ENCODE measurements at places on chromosomes 4 and X.

DNA sequence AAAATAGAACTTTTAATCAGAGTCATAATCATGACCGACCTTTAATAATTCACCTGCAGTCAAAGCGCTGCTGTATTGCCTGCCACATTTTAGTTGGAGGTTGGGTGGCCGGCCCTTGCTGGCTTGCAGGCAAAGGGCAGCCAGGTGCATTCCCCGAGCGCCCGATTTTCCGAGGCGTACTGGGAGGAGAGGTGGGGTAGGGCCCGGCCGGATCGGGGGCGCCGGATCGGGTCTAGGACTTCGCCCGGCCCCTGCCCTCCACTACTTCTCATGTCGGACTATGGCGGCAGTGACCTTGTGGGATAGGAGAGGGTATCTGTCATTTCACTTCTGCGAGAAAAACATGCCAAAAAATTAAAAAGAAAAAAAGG lies 2.5 kb upstream of the RS1 start:
- DNase-seq: no peak

DNA sequence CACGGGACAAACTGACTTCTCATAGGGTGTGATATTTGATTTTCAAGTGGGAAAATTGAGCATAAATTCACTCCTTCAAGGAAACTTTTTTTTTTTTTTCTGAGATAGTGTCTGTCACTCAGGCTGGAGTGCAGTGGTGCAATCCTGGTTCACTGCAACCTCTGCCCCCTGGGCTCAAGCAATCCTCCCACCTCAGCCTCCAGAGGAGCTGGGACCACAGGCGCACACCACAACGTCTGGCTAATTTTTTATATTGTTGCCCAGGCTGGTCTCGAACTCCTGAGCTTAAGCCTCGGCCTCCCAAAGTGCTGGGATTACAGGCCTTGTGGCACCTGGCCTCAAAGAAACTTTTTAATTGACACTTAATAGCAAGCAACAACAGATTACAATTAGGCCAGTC lies 13.8 kb downstream of the CLDN34 start:
- DNase-seq: no peak

- no peak for DNase-seq
These were observed 115.1 kb upstream of the MXRA5 start for GRCh38 chrX:3461397-3462165.

DNA sequence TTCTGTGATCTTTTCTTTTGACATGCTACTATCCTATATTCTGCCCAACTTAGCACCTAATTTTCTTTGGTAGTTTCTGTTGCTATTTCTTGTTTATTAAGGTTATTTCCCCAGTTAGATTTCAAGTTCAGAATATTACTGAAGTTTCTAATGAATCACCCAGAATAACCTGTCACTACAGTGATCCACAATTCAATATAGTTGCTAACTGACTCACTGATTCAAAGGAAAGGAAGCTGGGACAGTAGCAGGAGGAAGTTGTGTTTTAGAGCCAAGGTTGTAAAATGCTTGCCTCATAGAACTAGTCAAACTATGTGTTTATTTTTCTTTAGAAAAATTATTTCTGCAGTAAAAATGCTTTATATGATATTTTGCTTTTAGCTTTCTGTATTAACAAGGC lies 37.4 kb downstream of the PAK3 start:
- DNase-seq: no peak

DNA sequence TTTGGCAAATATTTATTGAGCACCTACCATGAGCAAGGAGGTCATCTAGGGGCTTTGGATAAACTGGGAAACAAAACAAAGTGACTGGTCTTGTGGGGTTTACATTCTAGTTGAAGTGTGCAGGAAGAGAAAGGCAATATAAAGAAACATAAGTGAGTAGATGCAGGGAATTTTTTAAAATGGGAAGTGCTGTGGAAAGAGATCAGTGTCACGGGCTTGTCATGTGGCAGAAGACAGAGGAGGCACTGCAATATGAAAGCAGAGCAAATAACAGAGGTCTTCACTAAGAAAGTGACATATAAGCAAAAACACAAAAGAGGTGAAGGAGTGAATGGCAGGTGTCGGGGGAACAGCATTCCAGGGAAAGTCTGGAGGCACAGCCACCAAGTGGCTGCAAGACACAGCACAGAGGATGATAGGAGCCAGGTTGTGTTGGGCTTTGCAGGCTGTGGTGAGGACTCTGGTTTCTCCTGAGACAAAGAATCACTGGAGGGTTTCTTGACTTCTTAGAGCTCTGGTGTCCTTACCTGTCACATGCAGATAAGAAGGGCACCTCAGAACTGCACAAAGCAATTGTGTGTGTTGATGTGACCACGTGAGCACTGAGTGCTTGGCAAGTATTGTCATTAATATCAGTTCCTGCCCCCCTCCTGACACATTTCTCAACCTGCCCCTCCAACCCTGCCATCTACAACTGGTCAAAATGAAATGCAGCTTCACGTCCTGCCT lies 143.5 kb downstream of the TSPAN5 start:
- no peak for DNase-seq

DNA sequence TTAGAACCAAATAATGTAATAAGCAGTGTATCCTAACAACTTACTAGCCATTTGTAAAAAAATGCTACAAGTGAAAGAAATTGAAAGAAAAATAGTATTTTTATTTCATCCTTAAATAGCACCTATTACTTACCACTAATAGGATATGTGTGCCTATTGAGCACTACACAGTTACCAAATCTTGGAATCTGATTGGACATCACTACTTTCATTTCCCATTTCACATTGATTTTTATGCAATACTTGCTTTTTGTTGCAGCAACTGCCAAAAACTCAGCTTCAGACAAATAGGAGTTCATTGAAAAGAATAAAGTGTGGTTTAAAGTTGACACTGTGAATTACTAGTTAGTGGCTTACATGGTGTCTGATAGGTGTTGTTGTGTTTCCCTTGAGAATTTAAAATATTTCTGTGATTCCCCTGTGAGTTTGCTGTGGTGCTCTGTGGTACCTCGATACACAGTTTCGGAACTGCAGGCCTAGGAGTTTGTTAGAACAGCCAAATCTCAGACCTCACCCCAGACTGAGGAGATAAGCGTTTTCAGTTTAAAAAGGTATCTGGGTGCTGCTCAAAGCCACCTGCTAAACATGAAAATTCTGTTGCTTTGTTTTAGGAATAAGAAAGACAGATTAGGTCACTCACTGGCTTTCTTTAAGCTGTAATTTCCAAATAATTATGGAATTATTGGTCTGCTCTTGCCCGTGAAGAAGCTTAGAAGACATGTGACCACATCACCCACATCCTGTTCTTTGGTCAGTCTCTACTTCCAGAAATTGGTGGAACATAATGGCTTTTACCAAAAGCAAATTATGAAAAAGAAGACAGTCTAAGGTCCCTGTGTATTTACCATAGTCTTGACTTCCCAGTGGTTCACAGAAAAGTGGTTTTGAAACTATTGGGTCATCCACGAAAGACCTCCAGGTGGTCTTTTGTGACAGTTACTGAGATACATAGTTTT lies 97.8 kb downstream of the SYTL5 start:
- DNase-seq: no peak

DNA sequence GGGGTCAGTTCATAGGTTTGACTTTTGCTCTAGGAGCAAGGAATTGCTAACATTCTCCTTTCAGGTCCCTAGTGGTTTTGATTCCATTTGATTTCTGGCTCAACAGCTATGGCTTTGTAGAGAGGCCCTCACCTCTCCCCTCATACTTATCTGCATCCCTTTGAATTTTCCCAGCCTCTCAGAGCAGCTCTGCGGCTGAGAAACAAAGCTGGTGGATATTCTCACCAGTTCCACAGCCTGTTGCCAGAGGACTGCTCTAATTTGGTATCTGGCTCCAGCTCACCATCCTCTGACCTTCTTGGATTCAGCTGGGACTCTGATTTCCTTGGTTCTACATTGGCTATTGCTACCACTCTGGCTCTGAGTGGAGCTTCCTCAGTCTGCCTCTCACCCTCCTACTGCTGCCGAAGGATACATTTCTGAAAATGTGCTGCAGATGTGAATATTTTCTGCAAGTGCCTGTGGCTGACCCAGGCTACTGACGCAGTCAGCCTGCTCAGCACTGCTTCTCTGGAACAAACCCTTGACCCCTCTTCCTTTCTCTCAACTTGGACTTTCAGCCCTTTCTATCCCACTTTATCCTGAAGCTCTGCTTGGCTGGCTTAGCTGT lies 110.9 kb upstream of the ENPEP start:
- DNase-seq: no peak

DNA sequence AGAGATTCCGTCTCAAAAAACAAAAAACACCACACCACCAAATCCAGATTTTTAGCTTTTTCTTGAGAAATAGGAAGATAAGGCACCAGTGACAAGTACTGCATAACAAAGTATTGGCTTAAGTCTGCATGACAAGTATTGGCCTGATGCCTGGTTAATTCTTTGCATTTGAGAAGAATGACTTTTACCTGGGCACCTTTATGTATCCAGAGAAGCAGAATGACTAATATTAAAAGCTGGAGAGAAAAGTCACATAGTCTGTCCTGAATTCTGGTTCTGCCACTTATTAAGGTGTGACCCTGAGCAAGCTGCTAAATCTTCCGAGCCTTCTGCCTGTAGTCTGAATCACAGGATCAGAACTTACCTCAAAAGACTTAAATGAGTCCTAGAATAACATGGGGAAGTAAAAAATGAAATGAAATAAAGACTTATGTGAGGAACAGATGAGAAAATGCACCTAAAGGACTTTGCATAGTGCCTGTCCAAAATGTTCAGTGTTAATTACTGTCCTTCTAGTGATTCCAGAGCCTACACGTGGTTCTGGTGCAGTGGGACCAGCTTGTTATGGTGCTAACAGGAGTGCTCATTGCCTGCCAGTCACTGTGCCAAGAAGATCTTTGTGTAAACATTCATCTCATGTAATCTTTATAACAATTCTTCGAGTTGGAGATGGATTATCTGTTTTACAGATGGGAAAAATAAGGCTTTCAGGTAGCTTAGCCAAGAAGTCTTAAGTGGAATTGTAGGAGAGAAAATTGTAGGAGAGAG lies 31.6 kb downstream of the UGDH start:
- no peak for DNase-seq

DNA sequence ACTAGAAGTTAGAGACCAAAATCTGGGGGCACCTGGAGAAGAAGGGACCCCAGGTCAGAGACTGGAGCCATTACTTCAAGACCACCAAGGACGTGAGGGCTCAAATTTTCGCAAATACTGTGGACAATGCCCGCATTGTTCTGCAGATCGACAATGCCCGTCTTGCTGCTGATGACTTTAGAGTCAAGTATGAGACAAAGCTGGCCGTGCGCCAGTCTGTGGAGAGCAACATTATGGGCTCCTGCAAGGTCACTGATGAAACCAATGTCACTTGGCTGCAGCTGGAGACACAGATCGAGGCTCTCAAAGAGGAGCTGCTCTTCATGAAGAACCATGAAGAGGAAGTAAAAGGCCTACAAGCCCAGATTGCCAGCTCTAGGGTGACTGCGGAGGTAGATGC lies 101.2 kb downstream of the NCAPG start:
- DNase-seq: no peak

GRCh38 chrX:63503541-63503940 lies 152.4 kb upstream of the SPIN4 start:
- no peak for DNase-seq

GRCh38 chr4:140851032-140851636 lies 94.9 kb upstream of the TBC1D9 start:
- DNase-seq: peak; percentile 54

GRCh38 chr4:172270397-172270796 lies 457.2 kb downstream of the GALNTL6 start:
- peak; percentile 3 for DNase-seq

DNA sequence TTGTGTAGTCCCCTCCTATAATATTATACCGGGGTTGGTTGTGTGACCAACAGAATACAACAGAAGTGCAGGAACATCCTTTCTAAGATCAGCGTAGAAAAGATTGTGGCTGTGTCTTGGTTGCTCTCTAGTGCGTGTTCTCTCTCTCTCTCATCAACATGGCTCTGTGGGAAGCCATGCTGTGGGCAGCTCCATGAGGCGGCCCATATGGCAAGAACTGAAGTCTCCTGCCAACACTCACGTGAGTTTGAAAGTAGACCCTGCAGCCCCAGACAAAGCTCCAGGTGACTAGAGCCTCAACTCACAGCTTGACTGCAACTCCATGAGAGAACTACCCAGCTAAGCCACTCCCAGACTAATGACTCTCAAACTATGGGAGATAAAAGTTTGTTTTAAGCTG lies 118.7 kb downstream of the TSPAN5 start:
- no peak for DNase-seq

DNA sequence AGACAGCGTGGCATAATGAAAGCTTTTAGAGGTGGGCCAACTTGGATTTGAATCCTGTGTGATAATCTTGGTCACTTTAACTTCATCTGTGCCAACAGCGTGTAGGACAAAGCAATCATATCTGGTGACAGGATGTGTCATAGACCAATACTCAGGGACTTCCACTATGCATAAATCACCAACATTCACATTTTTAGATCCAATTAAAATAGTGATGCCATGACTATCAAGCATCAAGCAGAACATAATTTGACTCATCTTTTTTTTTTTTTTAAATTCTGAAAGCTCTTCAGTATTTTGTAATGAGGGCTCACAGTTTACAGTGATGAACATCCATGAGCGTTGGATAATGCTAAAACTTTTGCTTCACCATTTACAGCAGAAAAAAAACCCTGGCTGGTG lies 27.3 kb upstream of the RAPGEF2 start:
- DNase-seq: peak; percentile 39

- no peak for DNase-seq
These were observed 139.5 kb downstream of the UCHL1 start for GRCh38 chr4:41396214-41396613.

GRCh38 chrX:38824176-38824575 lies 22.9 kb downstream of the MID1IP1 start:
- DNase-seq: no peak

- DNase-seq: no peak
These were observed 2.7 kb upstream of the PF4V1 start for GRCh38 chr4:73850261-73850970.

DNA sequence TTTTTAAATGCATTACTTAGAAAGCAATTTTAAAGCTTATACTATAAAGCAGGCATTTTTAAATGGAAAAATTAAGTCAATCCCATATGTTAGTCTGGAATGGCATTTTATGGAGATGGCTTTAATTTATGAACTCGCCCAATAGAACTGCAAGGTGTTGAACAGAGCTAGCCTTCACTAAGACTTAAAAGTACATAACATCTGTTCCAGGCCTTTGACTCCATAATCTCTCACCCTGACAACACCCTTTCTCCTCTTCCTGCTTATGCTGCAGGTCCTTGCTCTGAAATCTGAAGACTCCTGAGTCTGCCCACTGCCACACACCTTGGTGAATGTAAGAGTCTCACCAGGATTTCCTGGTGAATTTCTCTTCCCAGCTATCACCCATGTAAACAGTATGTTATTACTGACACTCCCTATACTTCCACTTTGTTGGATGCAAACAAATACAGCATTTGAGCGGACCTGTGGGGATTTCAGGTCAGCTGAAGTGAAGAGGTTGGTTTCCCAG lies 17.7 kb upstream of the SLC39A8 start:
- no peak for DNase-seq

- no peak for DNase-seq
These were observed 133.0 kb downstream of the RAPGEF2 start for GRCh38 chr4:159235779-159236368.

GRCh38 chr4:24380957-24381665 lies 203.2 kb downstream of the DHX15 start:
- no peak for DNase-seq

GRCh38 chr4:178086320-178086719 lies 644.1 kb upstream of the AGA start:
- DNase-seq: no peak

Measured in RKO (cell line).